ENCODE measurements at places on chromosomes 13 and 19. TPM values are rescaled to one million over a fixed set of nuclear protein-coding genes. Genes with fewer than 3 reads are reported as not detected.
A peak's percentile ranks its signal among the peaks of the same experiment; 100 is the strongest.

Gene RHPN2
- polyA plus RNA-seq = 33.3 TPM

Gene RAB20
- 24.2 TPM for polyA plus RNA-seq

Gene TMEM86B
- polyA plus RNA-seq = 76.7 TPM

Gene CDX2
- 187 TPM for polyA plus RNA-seq

Gene NANOS3
- 1.0 TPM for polyA plus RNA-seq

Gene SIGLEC10
- 1.9 TPM for polyA plus RNA-seq

Gene SHC2
- 14.1 TPM for polyA plus RNA-seq

DNA sequence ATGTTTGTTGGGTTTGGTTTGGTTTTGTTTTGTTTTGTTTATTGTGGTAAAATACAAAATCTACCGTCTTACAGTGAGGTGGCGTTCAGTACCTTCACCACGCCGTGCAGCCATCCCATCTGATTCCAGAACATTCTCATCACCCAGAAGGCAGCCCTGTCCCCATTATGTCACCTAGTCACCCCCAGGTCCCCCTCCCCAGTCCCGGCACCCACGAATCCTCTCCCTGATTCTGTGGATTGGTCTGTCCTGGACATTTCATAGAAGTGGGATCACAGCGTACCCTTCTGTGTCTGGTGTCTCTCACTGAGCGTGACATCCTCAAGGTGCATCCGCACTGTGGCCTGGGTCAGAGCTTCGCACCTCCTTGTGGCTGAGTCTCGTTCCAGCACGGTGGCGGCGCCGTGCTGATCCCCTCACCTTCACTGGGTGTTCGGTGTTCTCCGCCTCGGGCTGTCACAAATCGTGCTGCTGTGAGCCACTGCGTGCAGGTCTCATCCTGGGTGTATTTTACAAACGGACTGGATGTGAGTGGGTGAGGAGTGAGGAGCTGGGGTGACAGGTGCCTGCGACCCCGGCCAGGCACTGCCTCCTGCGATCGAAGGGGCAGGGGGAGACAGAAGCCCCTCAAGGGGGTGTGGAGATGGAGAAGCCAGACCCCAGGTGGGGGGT is 580 bp upstream of the TEKTIP1 start:
- no peaks in the 10 kb centered on the region for H3K27me3 ChIP-seq
- DNase-seq = no peak
- no peak overlapping the region for H3K4me3 ChIP-seq
- no peak overlapping the region for H3K27ac ChIP-seq

DNA sequence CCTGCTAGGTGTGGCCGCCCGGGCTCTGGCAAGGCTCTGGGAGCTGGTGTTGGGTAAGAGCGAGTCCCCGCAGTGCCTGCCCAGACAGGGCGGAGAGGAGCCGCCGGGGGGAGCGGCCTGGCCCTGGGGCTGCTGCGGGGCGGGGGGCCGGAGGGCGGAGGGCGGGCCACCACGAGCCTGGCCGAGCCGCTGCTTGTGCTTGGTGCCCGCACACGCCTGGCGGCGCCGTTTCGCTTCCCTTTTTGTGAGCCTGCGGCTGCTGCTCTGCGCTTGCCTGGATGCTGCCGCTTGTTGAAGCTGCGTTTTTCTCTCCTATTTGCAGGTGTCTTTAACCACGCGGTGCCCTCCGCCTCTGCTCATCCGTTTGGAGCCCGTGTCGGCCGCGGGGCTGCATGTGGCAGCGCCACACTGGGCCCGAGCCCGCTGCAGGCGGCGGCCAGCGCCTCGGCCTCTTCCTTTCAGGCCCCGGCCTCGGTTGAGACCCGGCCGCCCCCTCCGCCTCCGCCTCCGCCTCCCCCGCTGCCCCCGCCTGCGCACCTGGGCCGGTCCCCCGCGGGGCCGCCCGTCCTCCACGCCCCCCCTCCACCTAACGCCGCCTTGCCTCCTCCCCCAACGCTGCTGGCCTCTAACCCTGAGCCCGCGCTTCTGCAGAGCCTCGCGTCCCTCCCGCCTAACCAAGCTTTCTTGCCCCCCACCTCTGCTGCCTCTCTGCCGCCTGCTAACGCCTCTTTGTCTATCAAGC is 8.5 kb downstream of the PLEKHJ1 start:
- H3K27me3 ChIP-seq = no peaks in the 10 kb centered on the region
- no peaks in the 10 kb centered on the region for H3K4me1 ChIP-seq
- H3K4me3 ChIP-seq = no peak overlapping the region
- H3K36me3 ChIP-seq = peaks cover 25% of the 10 kb centered on the region
- DNase-seq = no peak

GRCh38 chr19:15241259-15241910 is 9.1 kb upstream of the EPHX3 start:
- no peaks in the 10 kb centered on the region for H3K4me1 ChIP-seq
- no peak for DNase-seq

- no peak overlapping the region for H3K27ac ChIP-seq
- DNase-seq = no peak
These were observed 30.7 kb upstream of the CSNK1A1L start for GRCh38 chr13:37136187-37136586.

- no peak overlapping the region for H3K27ac ChIP-seq
- no peaks in the 10 kb centered on the region for H3K27me3 ChIP-seq
- no peaks in the 10 kb centered on the region for H3K36me3 ChIP-seq
- H3K4me1 ChIP-seq = no peaks in the 10 kb centered on the region
These were observed 605.3 kb upstream of the SLC10A2 start for GRCh38 chr13:103671547-103671946.

DNA sequence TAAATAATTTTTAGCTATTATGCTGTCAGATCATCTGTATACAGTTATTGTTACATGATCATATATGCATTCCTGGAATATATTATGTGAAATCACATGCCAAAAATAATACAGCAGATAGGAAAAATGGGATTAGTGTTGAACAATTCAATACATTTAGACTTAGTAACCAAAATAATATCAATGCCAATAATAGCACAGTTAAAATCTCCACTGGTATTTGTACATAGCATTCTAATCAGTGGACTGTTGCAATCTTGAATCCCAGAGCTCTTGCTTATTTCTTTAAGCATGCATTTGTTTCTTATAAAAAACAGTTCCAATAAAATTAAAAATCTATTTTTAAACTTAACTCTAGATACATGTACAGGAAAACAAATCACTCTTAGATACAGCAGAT is 2772.2 kb downstream of the PCDH9 start:
- no peak for DNase-seq
- no peak overlapping the region for H3K27ac ChIP-seq
- H3K4me3 ChIP-seq = no peak overlapping the region
- H3K4me1 ChIP-seq = no peaks in the 10 kb centered on the region

DNA sequence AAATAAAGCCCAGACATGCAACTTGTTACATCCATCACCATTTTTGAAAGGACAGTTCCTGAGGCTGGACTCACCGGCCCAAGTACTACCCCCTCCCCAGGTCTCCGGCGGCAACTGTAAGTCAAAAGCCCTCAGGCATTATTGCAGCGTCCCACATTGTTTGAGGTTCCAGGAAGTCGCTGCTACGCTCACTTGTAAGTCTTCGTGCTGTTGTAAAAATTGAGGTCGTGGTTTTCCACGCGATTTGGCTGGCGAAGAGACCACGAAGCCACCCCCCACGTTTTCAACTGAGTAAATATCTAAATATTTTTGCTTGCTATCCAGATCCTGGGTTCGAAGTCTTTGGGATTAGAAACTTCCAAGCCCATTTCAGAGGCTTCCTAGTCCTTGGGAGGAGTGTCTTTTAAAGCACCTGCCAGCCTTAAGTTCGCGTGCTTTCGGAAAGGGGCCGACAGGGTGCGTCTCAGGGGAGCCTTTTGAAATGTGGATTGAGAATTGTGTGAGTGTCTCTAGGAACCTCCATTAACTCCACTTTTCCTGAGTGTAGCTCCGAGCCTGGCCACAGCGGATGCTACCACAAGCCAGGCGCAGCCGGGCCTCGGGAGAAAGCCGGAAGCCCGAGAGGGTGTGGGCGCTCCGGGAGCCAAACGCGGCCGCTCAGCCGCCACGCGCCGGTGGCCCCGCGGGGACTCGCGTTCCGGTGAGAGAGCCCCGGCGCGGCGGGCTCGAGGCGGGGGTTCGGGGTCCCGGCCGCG is 434 bp upstream of the FNDC3A start:
- no peaks in the 10 kb centered on the region for H3K27me3 ChIP-seq
- peak overlapping the region; percentile 88 for H3K4me3 ChIP-seq
- H3K27ac ChIP-seq = peak overlapping the region; percentile 100
- no peaks in the 10 kb centered on the region for H3K36me3 ChIP-seq

DNA sequence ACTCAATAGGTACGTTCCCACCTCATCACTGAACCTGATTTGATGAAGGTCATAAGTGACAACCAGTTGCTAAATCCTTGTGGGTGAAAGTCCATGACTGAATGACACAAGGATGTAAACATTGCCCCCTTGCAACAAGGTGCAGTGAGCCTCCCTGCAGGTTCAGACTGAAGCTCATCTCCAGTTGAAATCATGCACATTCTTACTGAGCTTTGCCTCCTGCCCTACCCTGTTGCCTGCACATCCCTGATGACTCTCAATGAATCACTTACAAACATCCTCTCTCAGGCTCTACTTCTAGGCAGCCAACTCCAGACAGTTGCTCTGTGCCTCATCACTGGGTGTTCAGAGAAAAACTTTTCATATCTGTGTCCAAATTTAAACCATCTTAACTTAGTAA is 42.5 kb upstream of the ARGLU1 start:
- no peak overlapping the region for H3K27ac ChIP-seq
- no peak overlapping the region for H3K4me3 ChIP-seq
- no peaks in the 10 kb centered on the region for H3K27me3 ChIP-seq
- peaks cover 2% of the 10 kb centered on the region for H3K4me1 ChIP-seq

- DNase-seq = no peak
- H3K4me3 ChIP-seq = no peak overlapping the region
- H3K27me3 ChIP-seq = no peaks in the 10 kb centered on the region
- H3K27ac ChIP-seq = no peak overlapping the region
- peaks cover 85% of the 10 kb centered on the region for H3K36me3 ChIP-seq
- peaks cover 13% of the 10 kb centered on the region for H3K4me1 ChIP-seq
These were observed 12.2 kb upstream of the BCAM start for GRCh38 chr19:44796701-44797115.

DNA sequence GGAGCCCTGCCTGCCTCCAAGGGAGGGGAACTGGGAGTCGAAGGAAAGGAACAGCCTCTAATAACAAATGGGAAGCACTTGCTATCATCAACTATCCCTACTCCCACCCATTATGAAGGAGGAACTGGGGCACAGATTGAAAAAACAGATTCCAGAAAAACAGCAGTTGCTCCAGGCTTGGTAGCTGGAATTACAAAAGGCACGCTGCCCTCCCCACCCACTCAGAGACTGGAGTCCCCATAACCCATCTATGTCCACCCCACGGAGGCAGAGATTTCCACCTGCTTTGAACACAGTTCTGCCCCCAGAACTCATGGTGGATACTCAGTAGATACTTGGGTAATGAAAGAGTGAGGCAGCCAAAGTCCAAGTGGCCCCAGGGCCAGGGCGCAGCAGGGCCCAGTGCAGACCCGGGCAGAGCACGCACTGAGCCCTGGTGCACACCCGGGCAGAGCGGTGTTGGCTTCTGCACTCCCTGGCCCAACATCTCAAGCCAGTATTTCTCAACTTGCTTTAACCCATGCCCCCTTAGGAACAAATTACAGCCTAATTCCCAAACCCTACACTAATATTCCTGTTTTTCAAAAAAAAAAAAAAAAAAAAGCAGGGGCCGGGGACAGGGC is 19.1 kb upstream of the CCNP start:
- H3K4me3 ChIP-seq = no peak overlapping the region
- H3K27ac ChIP-seq = no peak overlapping the region

DNA sequence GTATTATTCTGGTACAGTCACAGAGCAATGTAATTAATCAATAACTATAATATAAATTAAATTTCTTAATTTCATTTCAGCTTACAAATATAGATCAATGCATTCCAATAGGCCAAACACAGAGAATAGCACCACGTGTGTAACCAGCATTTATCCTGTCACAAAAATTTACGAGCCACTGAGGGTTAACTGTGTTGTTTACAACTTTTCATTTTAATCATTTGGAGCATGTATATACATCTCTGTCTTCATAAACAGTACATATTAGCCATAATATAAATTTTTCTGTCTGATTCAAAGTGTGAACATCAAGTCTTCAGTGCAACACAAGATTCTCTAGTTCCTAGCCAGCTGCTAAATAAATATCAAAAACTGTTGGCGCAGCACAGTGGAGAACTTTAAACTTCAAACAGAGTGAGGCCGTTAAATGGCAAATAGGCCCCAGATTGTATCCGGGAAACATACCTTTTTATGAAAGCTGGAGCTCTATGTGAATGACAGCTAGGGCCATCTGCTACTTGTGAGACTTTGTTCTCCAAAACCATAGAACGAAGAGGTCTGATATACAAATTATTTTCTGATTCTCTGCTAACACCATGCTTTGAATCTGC is 105.1 kb downstream of the TBC1D4 start:
- H3K4me1 ChIP-seq = no peaks in the 10 kb centered on the region
- no peaks in the 10 kb centered on the region for H3K27me3 ChIP-seq
- H3K27ac ChIP-seq = no peak overlapping the region
- DNase-seq = no peak
- no peak overlapping the region for H3K4me3 ChIP-seq

DNA sequence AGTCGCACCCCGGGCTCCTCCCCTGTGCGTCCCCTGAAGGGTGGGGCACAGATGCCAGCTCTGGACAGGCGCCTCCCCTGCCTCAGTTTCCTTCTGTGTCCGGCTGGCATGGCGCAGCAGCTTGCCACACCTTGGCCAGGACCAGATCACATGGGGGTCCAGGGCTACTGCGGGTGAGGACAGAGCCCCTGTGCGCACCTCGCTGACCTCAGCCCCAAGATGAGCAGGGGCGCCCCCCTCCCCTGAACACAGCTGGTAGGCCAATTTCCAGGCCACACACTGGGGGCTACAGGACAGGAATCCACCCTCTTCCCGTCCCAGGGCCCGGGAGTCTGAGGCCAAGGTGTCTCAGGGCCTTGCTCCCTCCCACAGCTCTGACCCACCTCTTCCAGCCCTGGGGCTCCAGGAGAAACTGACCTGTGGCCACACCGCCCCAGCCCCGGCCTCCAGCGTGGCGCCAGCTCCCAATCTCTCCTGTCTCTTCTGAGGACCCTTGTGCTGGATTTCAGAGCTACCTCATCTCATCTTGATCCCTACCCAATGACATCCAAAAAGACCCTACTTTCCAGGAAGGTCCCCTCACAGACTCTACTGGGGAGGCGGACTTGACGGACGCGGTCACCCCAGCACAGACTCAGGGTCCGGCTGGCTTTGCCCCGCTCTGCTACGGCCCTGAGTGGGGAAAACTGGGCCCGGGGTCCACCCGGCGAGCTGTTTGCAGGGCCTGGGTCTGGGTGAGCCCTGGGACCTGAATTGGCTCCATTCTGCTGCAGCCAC is 28.2 kb downstream of the SBNO2 start:
- H3K4me3 ChIP-seq = no peak overlapping the region
- peaks cover 18% of the 10 kb centered on the region for H3K36me3 ChIP-seq

- H3K27me3 ChIP-seq = peaks cover 43% of the 10 kb centered on the region
- no peaks in the 10 kb centered on the region for H3K4me1 ChIP-seq
- H3K36me3 ChIP-seq = no peaks in the 10 kb centered on the region
- H3K4me3 ChIP-seq = no peak overlapping the region
- no peak for DNase-seq
- no peak overlapping the region for H3K27ac ChIP-seq
These were observed 855 bp downstream of the UNC13A start for GRCh38 chr19:17687141-17687856.

Data from small intestine (tissue), 16 donors.